Ascending aorta (tissue), 2 donors: ENCODE measurements at places on chromosomes 12 and 14.
A peak's percentile ranks its signal among the peaks of the same experiment; 100 is the strongest.

DNA sequence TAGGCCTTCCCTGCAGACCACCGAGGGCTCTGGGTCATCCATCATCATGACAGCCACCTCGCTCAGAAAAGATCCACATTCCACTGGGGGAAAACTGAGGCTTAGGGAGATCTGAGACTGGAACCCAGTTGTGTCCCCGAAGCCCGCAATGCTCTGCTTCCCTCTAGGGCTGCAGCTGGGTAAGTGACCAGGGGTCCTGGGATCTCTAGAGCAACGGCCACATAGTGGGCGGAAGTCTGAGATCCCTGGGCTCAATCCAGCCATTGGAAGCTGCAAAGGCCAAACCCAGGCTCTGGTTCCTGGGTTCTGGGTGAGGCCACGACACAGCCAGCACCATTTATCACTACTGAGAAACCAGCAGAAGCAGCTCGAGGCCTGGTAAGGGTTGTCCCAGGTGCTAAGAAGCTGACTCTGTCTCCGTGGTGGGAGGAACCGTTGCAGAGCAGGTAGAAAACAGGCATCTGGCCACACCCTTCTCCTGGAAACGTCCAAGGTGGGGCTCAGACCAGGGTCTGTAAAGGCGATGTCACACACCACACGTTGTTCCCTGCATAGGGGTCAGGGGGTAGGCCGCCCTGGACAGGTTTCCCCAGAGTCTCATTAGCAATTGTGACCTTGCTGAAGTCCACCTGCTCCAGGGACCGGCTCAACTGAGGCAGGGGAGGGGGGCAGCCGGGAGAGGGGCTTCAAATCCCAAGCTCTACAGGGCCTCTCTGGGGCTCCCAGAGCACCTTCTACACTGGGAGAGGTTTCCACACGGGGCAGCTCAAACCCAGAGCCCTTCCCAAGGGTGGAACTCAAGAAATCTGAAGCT lies 38.6 kb downstream of the BCL11B start:
- no peak overlapping the region for H3K27ac ChIP-seq
- no peaks in the 10 kb centered on the region for H3K36me3 ChIP-seq
- DNase-seq: no peak
- no peak overlapping the region for H3K4me3 ChIP-seq

DNA sequence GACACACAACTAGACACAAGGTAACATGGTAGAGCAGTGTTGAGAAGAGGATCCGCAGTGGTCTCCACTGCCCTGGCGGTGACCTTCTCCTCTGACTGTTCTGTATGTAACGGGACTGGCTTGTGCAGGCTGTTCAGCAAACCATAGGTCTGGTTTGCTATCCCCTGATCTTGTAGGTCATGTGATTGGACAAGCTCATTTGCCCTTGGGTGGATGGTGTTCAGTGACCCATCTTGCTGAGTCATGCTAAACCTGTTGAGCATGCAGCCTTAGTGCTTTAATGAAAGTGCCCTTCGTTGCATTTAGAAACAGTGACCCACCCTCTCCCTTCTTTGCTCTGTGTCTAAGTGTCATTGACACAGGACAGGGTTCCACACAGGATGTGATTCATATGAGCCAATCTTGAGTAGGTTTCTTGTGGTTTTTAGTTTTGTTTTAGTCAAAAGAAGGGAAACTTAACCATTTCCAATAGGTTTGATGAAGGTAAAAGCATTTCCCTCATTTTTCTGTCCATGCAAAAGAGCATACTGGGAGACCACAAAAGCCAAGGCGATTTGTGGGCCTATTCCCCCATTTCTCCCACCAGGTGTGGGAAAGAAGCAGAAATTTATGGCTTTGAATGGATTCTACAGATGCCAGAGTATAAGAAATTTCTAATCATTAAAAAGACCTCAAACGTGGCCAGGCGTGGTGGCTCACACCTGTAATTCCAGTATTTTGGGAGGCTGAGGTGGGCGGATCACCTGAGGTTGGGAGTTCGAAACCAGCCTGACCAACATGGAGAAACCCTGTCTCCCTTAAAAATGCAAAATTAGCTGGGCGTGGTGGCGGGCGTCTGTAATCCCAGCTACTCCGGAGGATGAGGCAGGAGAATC lies 32.6 kb upstream of the HIF1A start:
- H3K4me1 ChIP-seq: peaks cover 14% of the 10 kb centered on the region
- H3K27ac ChIP-seq: peak overlapping the region; percentile 52
- H3K27me3 ChIP-seq: no peaks in the 10 kb centered on the region
- peak; percentile 12 for DNase-seq

GRCh38 chr14:105204931-105205672 lies 24.0 kb upstream of the NUDT14 start:
- peaks cover 7% of the 10 kb centered on the region for H3K36me3 ChIP-seq
- H3K27me3 ChIP-seq: no peaks in the 10 kb centered on the region
- H3K4me1 ChIP-seq: peaks cover 4% of the 10 kb centered on the region
- no peak overlapping the region for H3K27ac ChIP-seq
- no peak for DNase-seq
- no peak overlapping the region for H3K4me3 ChIP-seq

DNA sequence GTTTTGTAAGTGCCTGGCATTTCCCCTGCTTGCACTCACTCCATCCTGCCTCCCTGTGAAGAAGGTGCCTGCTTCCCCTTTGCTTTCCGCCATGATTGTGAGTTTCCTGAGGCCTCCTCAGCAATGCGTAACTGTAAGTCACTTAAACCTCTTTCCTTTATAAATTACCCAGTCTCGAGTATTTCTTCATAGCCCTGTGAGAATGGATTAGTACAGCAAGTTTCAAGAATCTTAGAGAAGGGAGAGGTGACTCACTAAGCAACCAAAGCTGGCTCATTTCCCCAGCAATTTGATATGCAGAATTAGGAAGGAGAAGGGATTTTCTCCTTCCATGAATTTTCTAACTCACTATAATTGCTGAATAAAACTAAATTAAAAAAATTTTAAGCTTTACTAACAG lies 251.0 kb upstream of the FOXG1 start:
- H3K36me3 ChIP-seq: no peaks in the 10 kb centered on the region
- no peaks in the 10 kb centered on the region for H3K4me1 ChIP-seq
- H3K4me3 ChIP-seq: no peak overlapping the region
- H3K27me3 ChIP-seq: no peaks in the 10 kb centered on the region
- no peak overlapping the region for H3K27ac ChIP-seq

DNA sequence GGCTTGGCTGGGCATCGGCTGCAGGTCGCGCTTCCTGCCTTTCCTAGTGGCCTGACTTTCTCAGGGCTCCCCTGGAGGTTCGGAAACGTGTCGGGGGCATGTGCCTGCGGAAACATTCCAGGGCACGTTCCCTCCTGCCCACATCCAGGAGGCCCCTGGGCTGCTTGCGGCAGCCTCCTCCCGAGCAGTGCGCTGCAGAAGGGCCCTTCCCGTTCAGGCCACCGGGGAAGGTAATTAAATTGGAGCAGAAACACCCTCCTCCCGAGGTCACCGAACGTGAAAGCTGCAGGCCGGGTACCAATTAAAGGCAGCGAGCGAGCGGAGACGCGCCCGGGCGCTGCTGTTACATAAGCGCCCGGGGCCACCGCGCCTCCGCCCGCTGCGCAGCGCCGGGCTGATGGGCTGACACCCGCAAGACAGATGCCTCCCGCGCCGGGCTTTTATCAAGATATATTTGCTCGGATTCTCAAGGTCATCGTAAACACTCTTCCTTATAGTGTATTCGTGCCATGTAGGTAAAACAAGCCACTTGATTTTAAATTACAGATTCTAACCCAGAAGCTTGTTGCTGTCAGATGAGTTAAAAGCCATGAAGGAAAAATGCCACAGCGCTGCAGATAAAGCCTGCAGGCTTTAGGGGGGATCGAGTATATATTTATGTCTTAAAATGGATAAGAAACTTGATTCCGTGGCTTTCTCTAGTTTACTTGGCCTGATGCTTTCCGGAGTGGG lies 31.4 kb downstream of the SSPN start:
- no peaks in the 10 kb centered on the region for H3K4me1 ChIP-seq
- DNase-seq: no peak
- peak overlapping the region; percentile 76 for H3K4me3 ChIP-seq

GRCh38 chr14:60273956-60274355 lies 24.9 kb downstream of the PPM1A start:
- H3K36me3 ChIP-seq: peaks cover 2% of the 10 kb centered on the region
- H3K27me3 ChIP-seq: no peaks in the 10 kb centered on the region
- no peak overlapping the region for H3K27ac ChIP-seq
- peaks cover 17% of the 10 kb centered on the region for H3K4me1 ChIP-seq
- H3K4me3 ChIP-seq: no peak overlapping the region
- DNase-seq: no peak

DNA sequence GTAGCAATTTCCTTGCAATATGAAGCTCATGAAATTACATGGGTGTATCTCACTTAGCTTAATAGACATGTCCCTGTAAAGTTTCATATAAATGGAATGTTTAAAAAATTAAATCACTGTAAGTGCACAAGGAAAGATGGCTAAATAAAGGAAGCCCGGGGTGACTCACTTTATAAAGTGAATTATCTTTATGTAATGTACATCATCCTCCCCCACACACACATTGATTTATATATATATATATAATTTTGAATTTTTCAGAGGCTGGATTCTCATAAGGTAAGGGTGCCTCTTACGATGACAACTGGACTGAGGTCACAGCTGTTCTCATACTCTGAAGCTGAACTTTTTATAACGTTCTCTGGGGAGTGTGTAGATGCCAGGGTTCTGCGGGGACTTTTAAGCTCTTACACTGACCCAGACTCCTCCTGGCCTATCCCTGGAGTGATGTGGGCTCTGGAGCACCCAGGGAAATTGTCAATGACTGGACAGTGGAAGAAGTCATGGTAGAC lies 108.7 kb upstream of the HIF1A start:
- H3K4me1 ChIP-seq: peaks cover 26% of the 10 kb centered on the region
- H3K36me3 ChIP-seq: no peaks in the 10 kb centered on the region
- no peak overlapping the region for H3K4me3 ChIP-seq

GRCh38 chr12:118035190-118036041 lies 18.9 kb downstream of the RFC5 start:
- no peak overlapping the region for H3K4me3 ChIP-seq
- H3K4me1 ChIP-seq: no peaks in the 10 kb centered on the region
- H3K27me3 ChIP-seq: no peaks in the 10 kb centered on the region
- no peak overlapping the region for H3K27ac ChIP-seq

- no peak for DNase-seq
- no peaks in the 10 kb centered on the region for H3K36me3 ChIP-seq
- no peaks in the 10 kb centered on the region for H3K4me1 ChIP-seq
- no peak overlapping the region for H3K27ac ChIP-seq
These were observed 3.2 kb upstream of the ADAM21 start for GRCh38 chr14:70448633-70449340.

GRCh38 chr12:128178565-128178964 lies 88.4 kb upstream of the TMEM132C start:
- H3K27me3 ChIP-seq: no peaks in the 10 kb centered on the region
- no peak for DNase-seq
- no peak overlapping the region for H3K27ac ChIP-seq

- peak overlapping the region; percentile 70 for H3K27ac ChIP-seq
- H3K27me3 ChIP-seq: no peaks in the 10 kb centered on the region
- peak; percentile 79 for DNase-seq
These were observed 966 bp downstream of the SINHCAF start for GRCh38 chr12:31324845-31325523.

DNA sequence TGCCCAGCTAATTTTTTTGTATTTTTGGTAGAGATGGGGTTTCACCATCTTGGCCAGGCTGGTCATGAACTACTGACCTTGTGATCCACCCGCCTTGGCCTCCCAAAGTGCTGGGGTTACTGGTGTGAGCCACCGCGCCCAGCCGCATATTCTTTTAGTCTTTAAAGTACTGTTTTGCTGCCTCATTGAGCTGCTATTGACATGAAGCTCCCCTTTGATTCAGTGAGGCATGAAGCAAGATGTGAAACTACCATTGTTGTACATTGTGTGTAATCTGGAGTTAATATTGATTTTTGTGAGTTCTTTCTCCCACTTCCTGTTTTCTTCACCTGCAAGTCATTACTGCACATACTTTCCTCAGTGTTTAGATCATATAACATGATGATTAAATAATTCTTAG lies 80.8 kb downstream of the MNAT1 start:
- no peaks in the 10 kb centered on the region for H3K27me3 ChIP-seq
- no peak overlapping the region for H3K27ac ChIP-seq
- DNase-seq: no peak

- no peak overlapping the region for H3K4me3 ChIP-seq
- H3K4me1 ChIP-seq: no peaks in the 10 kb centered on the region
- DNase-seq: no peak
These were observed 41.9 kb downstream of the STX2 start for GRCh38 chr12:130796985-130797686.

- no peaks in the 10 kb centered on the region for H3K27me3 ChIP-seq
- no peak overlapping the region for H3K27ac ChIP-seq
- no peaks in the 10 kb centered on the region for H3K36me3 ChIP-seq
- no peak for DNase-seq
- no peak overlapping the region for H3K4me3 ChIP-seq
These were observed 31.1 kb downstream of the GPHN start for GRCh38 chr14:66539034-66539433.

GRCh38 chr12:88600272-88600671 lies 20.0 kb upstream of the KITLG start:
- H3K27me3 ChIP-seq: no peaks in the 10 kb centered on the region
- H3K4me1 ChIP-seq: no peaks in the 10 kb centered on the region
- no peak for DNase-seq
- H3K4me3 ChIP-seq: no peak overlapping the region
- no peaks in the 10 kb centered on the region for H3K36me3 ChIP-seq

- H3K27ac ChIP-seq: no peak overlapping the region
- no peaks in the 10 kb centered on the region for H3K36me3 ChIP-seq
- no peaks in the 10 kb centered on the region for H3K27me3 ChIP-seq
- peak overlapping the region; percentile 22 for H3K4me3 ChIP-seq
- DNase-seq: no peak
- H3K4me1 ChIP-seq: peaks cover 11% of the 10 kb centered on the region
These were observed 27.9 kb upstream of the EID3 start for GRCh38 chr12:104275689-104276088.

GRCh38 chr12:119868992-119869391 lies 8.1 kb downstream of the CIT start:
- DNase-seq: no peak
- no peaks in the 10 kb centered on the region for H3K27me3 ChIP-seq
- H3K4me3 ChIP-seq: no peak overlapping the region
- H3K27ac ChIP-seq: no peak overlapping the region

- no peaks in the 10 kb centered on the region for H3K27me3 ChIP-seq
- no peak overlapping the region for H3K27ac ChIP-seq
- H3K36me3 ChIP-seq: no peaks in the 10 kb centered on the region
- no peak overlapping the region for H3K4me3 ChIP-seq
- no peak for DNase-seq
- H3K4me1 ChIP-seq: peaks cover 3% of the 10 kb centered on the region
These were observed 66.7 kb downstream of the NTN4 start for GRCh38 chr12:95723693-95724384.
